Upper lobe of left lung (tissue), 6 donors: ENCODE measurements at places on chromosomes 1 and 21. TPM values are rescaled to one million over a fixed set of nuclear protein-coding genes. Genes with fewer than 3 reads are reported as not detected.

- no peaks in the 10 kb centered on the region for H3K36me3 ChIP-seq
- no peak for DNase-seq
- H3K27ac ChIP-seq, result no peak overlapping the region
- H3K4me3 ChIP-seq, result no peak overlapping the region
These were observed 303.4 kb upstream of the PRMT6 start for GRCh38 chr1:106753066-106753465.

The CELF3 gene
- total RNA-seq, result not detected

DNA sequence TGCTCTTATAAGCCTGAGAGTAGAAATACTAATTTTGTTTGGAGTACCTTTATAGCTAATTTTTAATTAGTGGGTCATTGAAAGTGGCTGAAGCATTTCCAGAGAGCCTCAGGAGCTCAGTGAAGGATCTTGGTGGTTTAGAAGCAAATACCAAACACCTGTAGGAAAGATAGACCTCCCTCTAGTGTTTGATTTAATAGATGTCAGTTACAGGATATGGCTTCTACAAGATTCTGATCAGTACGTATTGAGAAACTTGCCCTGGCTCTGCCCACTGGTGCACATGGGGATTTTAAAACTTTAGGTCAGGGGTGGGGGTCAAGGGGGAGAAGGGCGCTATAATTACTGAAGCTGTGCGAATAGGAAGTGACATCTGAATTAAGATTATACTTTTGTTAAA, 122.2 kb downstream of the POU2F1 start:
- H3K27ac ChIP-seq, result no peak overlapping the region
- H3K4me3 ChIP-seq, result no peak overlapping the region
- no peaks in the 10 kb centered on the region for H3K36me3 ChIP-seq
- H3K4me1 ChIP-seq, result peaks cover 7% of the 10 kb centered on the region

The TNFRSF4 gene
- 0.46 TPM for total RNA-seq

The IGFN1 gene
- 1.00 TPM for total RNA-seq

DNA sequence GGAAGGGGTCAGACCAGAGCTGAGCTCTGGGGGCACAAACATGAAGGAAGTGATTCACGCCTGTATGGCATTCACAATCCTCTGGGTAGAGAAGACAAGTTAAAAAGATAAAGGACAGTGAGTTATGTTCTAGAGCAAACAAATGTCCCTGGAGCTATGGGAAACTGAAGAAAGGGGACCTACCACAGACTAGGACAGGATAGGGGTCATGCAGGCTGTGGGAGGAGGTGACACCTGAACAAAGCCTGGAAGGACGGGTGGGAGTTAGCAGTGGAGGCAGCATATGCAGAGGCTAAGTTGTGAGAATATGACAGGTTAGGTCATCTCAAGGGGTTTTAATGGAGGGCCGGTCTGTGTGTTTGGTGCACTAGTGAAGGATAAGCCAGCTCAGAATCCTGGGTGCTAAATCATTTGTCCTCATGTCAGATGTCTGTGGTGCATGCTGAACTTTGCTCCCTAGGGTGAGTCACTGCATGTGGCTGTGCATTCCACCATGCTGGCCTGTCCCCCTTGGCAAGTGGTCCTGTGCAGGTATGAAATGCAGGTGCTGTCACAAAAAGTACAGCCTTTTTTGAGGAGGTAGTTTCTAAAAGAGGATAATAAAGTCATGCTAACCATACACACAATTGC, 28.5 kb downstream of the TNN start:
- no peak overlapping the region for H3K27ac ChIP-seq
- no peak overlapping the region for H3K4me3 ChIP-seq
- H3K4me1 ChIP-seq, result no peaks in the 10 kb centered on the region
- no peaks in the 10 kb centered on the region for H3K36me3 ChIP-seq

DNA sequence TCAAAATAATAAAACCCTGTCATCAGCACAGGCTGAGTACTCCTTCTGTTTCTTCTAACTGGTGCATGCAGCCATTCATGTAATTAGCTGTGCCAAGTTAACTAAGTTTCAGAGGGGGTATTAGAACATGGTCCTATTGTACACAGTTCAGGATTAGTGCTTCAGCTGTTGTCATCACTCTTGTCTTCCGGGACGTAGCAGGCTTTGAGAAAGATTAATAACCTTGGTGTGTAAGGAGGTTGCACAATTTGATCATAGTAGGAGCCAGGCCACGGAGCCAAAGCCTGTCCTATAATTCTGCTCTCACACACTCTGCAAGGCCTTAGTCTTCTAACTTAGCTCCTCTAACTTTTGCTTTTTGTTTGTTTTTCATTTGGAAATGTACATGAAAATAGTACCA, 44.7 kb downstream of the PTGFRN start:
- DNase-seq, result no peak
- no peak overlapping the region for H3K27ac ChIP-seq
- no peaks in the 10 kb centered on the region for H3K27me3 ChIP-seq
- H3K36me3 ChIP-seq, result no peaks in the 10 kb centered on the region
- H3K4me3 ChIP-seq, result no peak overlapping the region

The ZNF593OS gene
- total RNA-seq, result not detected

The TACSTD2 gene
- total RNA-seq, result 183 TPM

The NUAK2 gene
- total RNA-seq, result 11.6 TPM

The CHI3L1 gene
- total RNA-seq, result 56.4 TPM

The ABCG1 gene
- total RNA-seq, result 60.6 TPM

- DNase-seq, result no peak
- no peak overlapping the region for H3K27ac ChIP-seq
- no peaks in the 10 kb centered on the region for H3K36me3 ChIP-seq
- H3K4me1 ChIP-seq, result peaks cover 49% of the 10 kb centered on the region
- H3K27me3 ChIP-seq, result no peaks in the 10 kb centered on the region
These were observed 130.6 kb downstream of the MRPS6 start for GRCh38 chr21:34203851-34204420.

GRCh38 chr1:109306832-109307273, at the start of gene MYBPHL:
MYBPHL (minus strand) TSS chr1:109307011; CDS start chr1:109306991, 20 bp downstream.
- H3K27ac ChIP-seq, result peak within 1 kb of the TSS; percentile 66
- H3K36me3 ChIP-seq, result peaks cover 10% of the 10 kb centered on the region
- no peak within 1 kb of the TSS for H3K4me3 ChIP-seq
- peak; percentile 70 for DNase-seq
- H3K4me1 ChIP-seq, result peaks cover 26% of the 10 kb centered on the region

DNA sequence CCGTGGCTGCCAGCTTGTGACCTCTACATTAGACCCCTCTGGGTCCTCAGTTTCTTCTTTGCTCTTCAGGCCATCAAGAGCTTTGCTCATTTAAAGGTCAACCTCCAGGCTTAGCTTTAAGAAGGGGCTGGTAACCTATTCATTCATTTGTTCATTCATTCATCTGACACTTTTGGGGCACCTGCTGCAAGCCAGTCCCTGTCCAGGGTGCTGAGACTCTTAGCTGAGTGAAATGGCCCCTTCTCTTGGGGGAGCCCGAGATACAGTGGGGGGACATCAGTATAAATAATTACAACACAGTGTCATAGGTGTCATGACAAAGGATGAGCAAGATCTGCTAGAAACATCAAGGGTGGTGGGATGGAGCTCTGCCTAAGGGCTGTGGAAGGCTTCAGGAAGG, 10.5 kb upstream of the TTC4 start:
- no peak for DNase-seq
- H3K4me1 ChIP-seq, result no peaks in the 10 kb centered on the region
- H3K4me3 ChIP-seq, result no peak overlapping the region
- no peak overlapping the region for H3K27ac ChIP-seq

- peaks cover 5% of the 10 kb centered on the region for H3K36me3 ChIP-seq
- H3K27me3 ChIP-seq, result no peaks in the 10 kb centered on the region
- peak overlapping the region; percentile 91 for H3K27ac ChIP-seq
- H3K4me1 ChIP-seq, result peaks cover 20% of the 10 kb centered on the region
- DNase-seq, result no peak
These were observed 601 bp downstream of the CCT8 start for GRCh38 chr21:29072873-29073221.

DNA sequence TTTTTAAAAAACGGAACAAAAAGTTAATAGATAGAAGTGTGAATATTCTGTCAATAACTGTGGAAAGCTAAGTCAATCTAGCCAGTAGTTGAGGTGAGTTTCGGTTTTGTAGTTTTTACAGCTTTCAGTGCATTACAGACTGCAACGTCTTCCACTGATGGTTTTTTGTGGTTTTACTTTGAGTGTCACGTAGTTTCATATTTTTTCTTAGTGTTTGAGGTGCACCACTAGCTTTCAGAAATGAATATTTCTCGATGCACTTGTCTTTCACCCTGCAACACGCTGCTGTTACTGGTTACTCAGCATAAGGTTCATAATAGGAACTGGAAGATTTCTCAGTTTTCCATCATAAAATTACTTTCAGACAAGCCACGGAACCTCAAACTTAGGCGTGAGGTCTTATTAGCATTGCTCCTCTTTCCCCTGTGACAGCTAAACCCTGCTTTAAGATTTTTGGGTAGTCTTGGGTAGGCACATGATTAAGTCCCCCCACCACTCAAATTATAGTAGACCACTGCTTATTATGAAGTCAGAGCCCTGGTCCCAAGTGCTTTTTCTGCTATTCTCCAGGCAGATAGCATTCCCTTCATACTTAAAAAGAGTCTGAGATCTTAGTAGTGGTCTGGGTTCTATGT, 1412.7 kb downstream of the KCNT2 start:
- no peak overlapping the region for H3K27ac ChIP-seq
- DNase-seq, result no peak
- H3K4me3 ChIP-seq, result no peak overlapping the region
- no peaks in the 10 kb centered on the region for H3K4me1 ChIP-seq

The SPATA45 gene
- total RNA-seq, result 2.7 TPM

DNA sequence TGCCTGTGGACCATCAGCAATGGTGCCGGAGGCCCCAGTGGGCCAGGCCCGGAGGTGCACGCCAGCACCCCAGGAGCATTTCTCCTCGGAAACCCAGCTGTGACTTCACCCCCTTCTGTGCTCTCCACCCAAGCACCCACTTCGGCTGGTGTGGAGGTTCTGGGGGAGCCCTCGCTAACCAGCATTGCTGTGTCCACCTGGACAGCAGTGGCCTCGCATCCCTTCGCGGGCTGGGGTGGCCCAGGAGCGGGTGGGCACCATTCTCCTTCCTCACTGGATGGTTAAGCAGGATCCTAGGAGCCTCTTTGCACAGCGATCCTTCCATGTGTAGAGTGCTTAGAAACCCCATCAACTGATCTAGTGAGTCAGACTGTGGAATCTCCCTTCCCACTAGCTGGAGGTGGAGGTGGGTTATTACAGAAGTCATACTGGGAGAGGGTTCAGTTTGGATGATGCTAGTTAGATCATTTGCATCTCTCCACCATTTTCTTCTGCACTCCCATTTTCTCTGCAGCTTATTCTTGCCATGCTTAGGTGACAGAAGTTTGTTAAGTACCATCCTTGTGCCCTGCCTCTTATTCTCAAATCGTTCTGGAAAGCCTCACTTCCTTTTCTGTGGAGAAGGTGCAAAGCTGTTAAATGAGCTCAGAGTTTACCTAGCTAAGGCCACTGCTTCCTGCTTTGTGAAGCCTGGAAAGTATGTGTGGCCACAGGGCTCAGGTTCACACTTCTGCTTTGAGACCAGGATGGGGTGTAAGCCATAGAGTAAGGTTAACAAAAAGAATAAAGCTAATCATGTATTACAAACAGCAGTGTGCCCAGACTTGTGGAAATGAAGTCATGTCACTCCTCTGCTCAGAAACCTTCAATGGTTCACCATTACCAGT, 32.3 kb downstream of the TBX19 start:
- no peaks in the 10 kb centered on the region for H3K4me1 ChIP-seq
- DNase-seq, result no peak
- no peaks in the 10 kb centered on the region for H3K27me3 ChIP-seq
- H3K4me3 ChIP-seq, result no peak overlapping the region

The GSTM5 gene
- 1.4 TPM for total RNA-seq

DNA sequence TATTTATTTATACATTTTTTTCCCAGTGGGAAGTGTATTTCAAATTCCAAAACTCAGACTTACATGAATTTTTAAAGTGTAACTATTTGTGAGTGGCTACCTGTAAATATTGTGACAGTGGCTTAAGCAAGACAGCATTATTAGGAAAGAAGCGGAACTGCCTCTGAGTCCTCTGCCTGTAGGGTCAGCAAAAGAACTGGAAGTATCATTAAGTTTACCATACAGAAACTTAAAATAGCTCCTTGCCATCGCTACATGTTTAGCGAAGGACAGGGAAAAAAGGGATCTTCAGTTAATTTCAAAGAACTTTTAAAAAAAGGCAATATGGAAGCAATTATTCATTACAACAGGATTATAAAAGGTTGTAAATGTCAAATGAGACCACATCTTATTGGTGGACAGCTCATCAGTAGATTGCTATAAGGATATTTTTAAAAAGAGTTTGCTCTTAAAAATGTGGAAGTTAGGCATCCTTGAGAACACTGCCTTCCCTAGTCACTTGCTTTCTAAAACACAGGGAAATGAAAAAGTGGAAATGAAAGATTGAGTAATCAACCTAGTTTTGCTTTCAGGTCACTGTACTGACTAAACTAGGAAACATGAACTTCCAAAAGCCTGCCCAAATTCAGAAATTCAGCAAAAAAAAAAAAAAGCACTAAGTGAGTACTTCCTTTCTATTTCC, 39.2 kb downstream of the NSL1 start:
- H3K27ac ChIP-seq, result peak overlapping the region; percentile 70
- H3K27me3 ChIP-seq, result no peaks in the 10 kb centered on the region
- H3K36me3 ChIP-seq, result peaks cover 4% of the 10 kb centered on the region

The GJA9 gene
- total RNA-seq, result not detected

DNA sequence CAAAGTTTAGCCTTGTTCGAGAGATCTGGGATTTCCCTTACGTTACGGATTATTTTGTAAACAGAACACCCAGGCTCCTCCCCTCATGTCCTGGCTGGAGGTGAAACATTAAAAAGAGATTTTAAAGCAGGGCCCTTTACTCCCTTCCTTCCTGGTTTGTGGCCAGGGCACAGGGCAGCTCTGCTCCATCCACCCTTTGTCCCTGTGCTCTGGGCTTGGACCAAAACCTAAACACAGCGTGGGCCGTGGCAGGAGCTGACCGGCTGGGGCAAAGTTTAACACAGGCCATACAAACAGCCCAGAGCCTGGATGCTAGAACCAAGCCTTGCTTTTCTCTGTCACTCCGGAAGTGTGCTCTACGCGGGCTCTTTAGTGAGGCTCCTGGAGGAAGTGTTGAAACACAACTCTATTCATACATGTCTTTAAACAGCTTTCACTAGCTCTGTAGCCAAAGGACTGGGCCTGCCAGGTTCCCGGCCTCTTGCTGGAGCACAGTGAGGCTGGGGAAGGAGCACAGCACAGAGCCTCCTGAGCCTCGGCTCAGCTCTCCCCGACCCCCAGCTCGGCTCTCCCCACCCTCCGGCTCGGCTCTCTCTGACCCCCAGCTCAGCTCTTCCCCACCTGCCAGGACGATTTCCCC, 84.7 kb downstream of the PDE9A start:
- no peaks in the 10 kb centered on the region for H3K27me3 ChIP-seq
- H3K4me3 ChIP-seq, result no peak overlapping the region
- H3K36me3 ChIP-seq, result no peaks in the 10 kb centered on the region
- peak; percentile 56 for DNase-seq
- peak overlapping the region; percentile 57 for H3K27ac ChIP-seq
